ACHN (cell line): ENCODE measurements at places on chromosomes 12 and 14.
A peak's percentile ranks its signal among the peaks of the same experiment; 100 is the strongest.

DNA sequence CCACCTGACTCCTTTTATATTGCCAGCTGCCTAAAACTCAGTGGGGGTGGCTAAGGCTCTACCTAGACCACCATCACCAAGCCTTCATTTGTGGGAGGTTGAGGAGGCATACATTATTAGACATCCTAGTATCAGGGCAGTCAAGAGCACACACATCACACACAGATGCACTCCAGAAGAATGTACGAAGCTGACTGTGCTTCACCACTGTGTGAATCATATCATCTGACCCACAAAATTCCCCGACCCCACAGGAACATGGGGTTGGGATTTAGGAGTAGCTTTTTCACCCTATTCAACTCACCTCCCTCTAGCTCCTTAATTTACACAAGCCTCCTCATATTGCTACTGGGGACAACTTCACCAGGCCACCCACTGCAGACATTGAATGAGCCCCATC is 64.8 kb upstream of the BDKRB2 start:
- DNase-seq, result no peak

DNA sequence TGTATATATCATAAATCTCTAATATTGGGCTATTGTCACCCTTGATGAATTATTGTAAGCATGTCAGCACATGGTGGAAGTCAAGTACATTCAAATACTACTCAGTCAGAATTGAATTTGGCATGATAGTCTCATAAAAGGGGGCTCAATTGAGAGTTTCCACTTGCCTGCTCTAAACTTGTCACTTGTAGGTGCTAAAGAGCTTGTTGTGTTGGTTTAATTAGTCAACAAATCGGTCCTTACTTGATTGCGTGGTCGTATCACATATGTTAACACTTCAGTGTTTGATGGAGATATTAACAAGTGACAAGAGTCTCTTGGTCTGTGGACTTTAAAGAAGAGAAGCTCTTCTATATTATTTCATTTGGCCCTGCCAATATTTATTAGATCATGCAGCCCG is 81.1 kb downstream of the NKX2-1 start:
- DNase-seq, result no peak

GRCh38 chr12:89247967-89248366 is 104.3 kb downstream of the DUSP6 start:
- no peak for DNase-seq

GRCh38 chr12:27273114-27273513 is 29.0 kb downstream of the STK38L start:
- no peak for DNase-seq

- DNase-seq, result no peak
Measured at GRCh38 chr12:4441355-4442335, 4.0 kb downstream of the FGF6 start.

DNA sequence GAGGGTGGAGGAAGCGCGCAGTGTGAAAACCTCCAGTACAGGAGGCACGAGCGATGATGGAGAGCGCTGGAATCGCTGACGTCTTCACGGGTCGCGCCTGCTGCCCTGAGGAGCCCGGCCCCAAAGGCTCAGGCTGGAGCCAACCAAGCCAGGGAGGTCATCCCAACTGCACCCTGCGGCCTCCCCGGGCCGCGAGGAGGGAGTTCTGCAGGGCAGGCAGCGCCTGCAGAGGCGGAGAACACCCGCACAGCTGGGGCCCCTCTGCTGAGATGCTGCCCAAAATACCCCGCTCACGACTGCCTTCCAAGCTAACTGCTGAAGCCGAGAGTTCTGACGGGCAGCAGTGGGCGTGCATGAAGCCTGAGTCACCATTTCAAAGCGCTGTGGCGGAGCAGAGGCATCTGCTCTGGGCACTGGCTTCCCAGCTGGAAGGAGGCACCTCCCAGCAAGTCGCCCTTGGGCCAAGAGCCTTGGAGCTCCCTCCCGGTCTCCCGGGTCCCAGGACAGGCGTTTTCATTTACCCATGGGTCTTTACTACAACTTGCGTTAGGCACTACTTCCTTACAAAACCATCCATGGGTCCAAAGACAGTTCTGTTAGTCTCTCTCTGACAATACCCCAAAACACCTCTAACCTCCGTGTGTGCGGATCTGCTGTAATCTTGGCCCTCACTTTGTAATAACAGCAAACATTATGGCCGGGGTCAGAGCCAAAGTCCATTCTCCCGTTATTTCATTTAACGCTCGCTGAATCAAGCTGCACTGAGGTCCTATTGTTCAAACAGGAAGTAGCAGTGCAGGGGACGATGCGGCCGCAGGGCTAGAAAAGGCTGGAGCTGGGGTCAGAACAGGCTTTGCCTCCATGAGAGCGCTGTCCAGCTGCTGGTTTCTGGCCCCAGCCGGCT is 60.1 kb upstream of the RIMBP2 start:
- peak; percentile 93 for DNase-seq

- peak; percentile 16 for DNase-seq
Measured at GRCh38 chr14:49769581-49770211, 1.7 kb downstream of the KLHDC2 start.

DNA sequence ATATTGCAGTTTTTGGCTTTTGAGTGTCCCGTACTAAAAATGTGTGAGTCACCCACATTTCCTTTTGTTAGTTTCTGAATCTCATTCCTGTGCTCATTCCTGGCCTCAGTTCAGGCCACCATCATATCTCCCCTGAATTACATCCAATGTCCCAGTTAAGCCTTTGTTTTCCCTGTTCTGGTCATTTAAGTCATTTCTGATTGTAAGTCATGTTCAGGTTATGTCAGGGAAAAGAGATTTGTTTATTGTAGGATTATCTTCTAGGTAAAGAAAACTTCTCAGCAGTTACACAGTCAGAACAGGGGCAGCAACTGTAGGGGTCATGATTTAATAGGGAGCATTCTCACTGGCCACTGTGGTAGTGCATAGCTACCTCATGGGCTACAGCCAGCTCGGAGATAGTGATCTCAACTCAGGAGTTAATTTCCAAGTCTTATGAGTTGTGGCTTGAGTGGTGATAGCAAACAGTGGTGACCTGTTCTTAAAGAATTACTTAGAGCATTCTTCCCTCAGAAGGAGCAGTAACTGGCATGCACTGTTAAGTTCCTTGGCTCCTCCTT is 6.7 kb downstream of the DDX47 start:
- peak; percentile 99 for DNase-seq

DNA sequence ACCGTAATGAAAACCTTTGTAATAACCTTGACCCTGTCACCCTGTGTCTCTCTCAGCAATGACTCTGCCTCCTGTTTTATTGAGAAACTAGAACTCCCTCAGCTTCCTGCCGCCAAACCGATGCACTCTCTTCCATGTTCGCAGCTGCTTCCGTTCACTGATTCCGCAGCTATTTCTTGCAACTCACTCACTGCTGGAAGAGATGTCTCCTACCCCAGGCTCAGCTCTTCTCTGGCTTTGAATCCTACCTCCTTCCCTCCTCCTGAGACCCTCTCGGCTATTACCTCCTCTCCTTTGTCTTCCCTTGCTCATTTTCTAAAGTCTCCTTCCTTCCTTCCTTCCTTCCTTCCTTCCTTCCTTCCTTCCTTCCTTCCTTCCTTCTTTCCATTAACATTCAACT is 71.0 kb downstream of the ESRRB start:
- DNase-seq, result no peak

DNA sequence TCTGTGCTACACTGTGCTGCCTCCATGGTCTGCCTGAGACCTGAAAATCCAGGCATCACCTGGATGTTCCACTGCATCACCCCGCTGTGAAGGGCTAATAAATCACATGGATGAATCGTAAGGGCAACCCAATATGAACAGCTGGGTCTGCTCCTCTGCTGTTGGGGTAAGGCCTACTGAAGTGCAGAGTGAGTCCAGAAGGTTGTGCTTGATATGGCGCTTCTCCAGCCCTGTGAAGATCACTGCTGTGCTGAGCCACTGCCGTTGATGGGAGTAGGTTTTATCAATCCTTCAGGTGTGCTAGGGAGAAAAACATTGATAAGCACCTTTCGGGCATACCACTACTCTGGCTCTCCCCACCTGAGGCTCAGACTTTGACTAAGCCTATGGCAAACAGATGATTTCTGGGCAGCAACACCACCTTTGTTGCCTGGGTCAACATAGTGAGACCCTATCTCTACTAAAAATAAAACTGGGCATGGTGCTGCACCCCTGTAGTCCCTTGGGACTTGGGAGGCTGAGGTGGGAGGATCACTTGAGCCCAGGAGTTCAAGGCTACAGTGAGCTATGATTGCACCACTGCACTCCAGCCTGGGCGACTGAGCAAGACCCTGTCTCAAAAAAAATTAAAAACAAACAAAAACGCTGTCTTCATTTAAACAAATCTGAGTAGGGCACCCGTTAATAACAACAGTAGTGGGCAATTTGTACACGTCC is 1.7 kb downstream of the ACVRL1 start:
- DNase-seq, result no peak

GRCh38 chr12:50220363-50220995 is 53.3 kb upstream of the CERS5 start:
- DNase-seq, result no peak

- DNase-seq, result no peak
Measured at GRCh38 chr12:24153079-24153478, 203.6 kb upstream of the SOX5 start.

DNA sequence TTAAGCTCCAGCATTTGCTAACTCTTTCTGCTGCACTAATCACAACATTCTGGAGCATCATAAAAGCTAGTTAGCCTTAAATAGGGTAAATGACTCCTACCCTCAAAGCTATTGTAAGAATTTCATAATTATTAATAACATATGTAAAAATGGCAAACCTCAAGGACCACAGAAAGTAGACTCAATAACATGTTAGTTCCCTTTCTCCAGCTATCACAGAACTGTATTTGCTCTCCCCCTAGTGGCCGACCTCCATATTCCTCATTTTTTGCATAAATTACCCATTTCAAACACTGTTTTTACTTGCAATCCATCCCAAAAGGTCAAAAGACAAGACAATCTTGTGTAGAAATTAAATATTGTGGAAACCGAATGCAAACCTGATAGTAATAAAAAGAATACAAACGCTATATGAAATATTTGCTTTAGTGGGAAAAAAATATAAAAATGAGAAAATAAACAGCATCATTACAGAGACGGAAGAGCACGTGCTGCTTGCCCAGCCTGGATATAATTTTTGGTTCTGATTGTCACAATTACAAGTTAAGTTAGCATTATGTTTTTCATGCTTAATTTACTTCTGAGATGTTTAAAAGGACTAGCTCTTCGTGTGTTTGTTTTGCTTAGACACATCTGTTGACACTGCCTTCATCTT is 97.9 kb downstream of the RERGL start:
- peak; percentile 71 for DNase-seq

DNA sequence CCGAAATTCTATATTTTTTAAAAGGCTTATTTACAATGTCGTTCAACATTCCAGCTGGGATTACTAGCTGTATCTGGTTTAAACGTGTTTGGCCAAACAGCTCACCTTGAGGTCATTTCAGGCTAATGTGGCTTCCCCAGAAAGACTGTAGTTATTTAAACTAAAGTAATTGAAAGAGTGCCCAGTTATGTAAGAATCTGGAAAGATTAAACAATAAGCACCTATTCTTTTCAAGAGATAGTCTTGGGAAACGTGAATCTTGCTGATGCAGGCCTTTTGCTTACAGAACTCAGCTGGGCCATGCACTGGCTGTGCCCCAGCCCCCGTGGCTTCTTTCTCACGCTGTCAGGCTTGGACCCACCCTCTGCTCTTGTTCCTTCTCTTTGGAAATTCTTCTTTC is 24.4 kb downstream of the GLRX5 start:
- no peak for DNase-seq

- DNase-seq, result no peak
Measured at GRCh38 chr14:64912261-64912660, 2.0 kb upstream of the CHURC1 start.

DNA sequence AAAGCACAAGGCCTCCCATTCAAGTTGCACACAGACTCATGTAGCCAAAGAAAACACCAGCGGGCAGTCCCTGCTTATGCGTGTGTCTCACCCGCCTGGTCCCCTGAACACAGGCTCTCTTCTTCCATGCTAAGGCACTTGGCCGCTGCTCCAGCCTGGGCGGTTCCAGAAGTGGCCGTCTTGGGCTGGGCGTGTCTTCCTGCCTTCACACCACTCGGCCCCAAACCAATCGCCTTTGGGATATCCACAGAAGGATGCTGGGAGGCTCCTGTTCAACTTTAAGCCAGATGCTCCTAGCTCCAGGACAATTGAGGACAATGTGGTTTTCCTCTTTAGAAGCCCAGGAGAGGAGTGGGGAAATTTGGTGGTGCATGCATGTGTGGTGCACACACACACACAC is 2.2 kb downstream of the SCARB1 start:
- DNase-seq, result no peak

- peak; percentile 99 for DNase-seq
Measured at GRCh38 chr12:52280319-52280795, 5.9 kb downstream of the KRT86 start.

DNA sequence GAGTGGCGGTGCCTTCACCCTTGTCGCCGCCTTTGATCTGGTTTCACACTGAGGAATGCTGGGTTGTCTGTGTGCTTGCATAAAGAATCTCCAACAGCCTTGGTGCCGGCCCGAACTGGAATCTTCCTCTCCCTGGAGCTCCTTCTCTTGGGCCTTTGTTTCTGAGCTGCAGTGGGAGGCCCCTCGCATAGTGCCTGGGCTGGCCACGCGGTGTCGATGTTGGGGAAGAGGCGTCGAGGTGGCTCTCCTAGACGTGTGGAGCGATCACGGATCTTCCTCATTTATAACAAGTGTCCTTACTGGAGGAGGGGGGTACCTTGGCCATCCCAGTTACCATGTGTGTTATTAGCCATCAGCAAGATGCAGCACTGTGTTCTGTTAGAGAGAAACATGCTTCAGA is 60.6 kb downstream of the ADGRD1 start:
- no peak for DNase-seq

GRCh38 chr12:131871677-131872076 is 22.7 kb upstream of the ULK1 start:
- DNase-seq, result no peak

DNA sequence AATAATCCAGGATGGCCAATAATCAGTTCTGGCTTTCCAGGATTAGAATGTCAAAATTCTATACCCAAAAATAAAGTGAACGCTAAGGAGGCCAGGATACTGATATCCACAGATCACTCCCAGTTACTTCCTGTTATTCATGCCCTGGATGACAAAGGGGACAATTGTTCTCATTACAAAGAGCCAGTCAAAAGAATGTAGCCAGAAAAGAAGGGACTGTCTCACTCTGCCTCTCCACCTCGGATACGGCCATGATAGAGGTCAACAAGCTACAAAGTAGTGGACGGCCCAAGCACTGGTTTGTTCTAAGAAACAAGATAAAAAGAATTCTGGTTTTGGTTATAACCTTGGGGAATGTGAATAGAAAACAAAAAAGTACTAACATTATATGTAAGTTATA is 116.1 kb upstream of the ATF7IP start:
- no peak for DNase-seq

GRCh38 chr12:27008081-27008480 is 6.1 kb downstream of the TM7SF3 start:
- no peak for DNase-seq

GRCh38 chr14:63295231-63295685 is 23.5 kb downstream of the GPHB5 start:
- no peak for DNase-seq
